ENCODE measurements at places on chromosomes 1 and 21. TPM values are rescaled to one million over a fixed set of nuclear protein-coding genes. Genes with fewer than 3 reads are reported as not detected.

- no peaks in the 10 kb centered on the region for H3K4me1 ChIP-seq
- no peak overlapping the region for H3K4me3 ChIP-seq
- no peaks in the 10 kb centered on the region for H3K36me3 ChIP-seq
- H3K27ac ChIP-seq = no peak overlapping the region
Observed at GRCh38 chr21:24671901-24672300, 935.4 kb downstream of the MRPL39 start.

- no peaks in the 10 kb centered on the region for H3K36me3 ChIP-seq
- no peaks in the 10 kb centered on the region for H3K4me1 ChIP-seq
- H3K27me3 ChIP-seq = peaks cover 2% of the 10 kb centered on the region
Observed at GRCh38 chr1:153390938-153391710, at the start of gene S100A8. S100A8 (minus strand) TSS chr1:153391073; CDS start chr1:153390535, 538 bp downstream.

- no peak overlapping the region for H3K27ac ChIP-seq
- no peaks in the 10 kb centered on the region for H3K27me3 ChIP-seq
- no peak overlapping the region for H3K4me3 ChIP-seq
- no peaks in the 10 kb centered on the region for H3K4me1 ChIP-seq
Observed at GRCh38 chr1:169142129-169142528, 35.6 kb downstream of the ATP1B1 start.

GRCh38 chr1:172177849-172178248 lies 242.6 kb upstream of the C1orf105 start:
- no peak for DNase-seq
- no peaks in the 10 kb centered on the region for H3K36me3 ChIP-seq
- no peak overlapping the region for H3K27ac ChIP-seq

DNA sequence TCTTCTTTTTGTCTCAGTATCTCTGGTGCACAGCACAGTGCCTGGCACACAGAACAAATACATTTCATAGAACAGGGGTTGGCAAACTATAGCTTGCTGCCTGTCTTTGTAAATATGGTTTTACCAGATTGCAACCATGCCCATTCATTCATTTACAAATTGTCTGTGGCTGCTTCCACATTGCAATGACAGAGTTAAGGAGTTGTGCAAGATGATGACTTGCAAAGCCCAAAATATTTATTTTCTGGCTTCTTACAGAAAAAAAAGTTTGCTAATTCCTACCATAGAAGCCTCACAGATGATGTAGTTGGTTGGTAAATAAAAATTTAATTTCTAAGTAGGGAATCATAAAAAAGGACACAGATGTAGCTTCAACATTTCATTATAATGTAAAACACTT lies 11.2 kb upstream of the HMGB4 start:
- no peak for DNase-seq
- no peaks in the 10 kb centered on the region for H3K36me3 ChIP-seq
- no peaks in the 10 kb centered on the region for H3K27me3 ChIP-seq
- H3K27ac ChIP-seq = no peak overlapping the region
- peaks cover 3% of the 10 kb centered on the region for H3K4me1 ChIP-seq

DNA sequence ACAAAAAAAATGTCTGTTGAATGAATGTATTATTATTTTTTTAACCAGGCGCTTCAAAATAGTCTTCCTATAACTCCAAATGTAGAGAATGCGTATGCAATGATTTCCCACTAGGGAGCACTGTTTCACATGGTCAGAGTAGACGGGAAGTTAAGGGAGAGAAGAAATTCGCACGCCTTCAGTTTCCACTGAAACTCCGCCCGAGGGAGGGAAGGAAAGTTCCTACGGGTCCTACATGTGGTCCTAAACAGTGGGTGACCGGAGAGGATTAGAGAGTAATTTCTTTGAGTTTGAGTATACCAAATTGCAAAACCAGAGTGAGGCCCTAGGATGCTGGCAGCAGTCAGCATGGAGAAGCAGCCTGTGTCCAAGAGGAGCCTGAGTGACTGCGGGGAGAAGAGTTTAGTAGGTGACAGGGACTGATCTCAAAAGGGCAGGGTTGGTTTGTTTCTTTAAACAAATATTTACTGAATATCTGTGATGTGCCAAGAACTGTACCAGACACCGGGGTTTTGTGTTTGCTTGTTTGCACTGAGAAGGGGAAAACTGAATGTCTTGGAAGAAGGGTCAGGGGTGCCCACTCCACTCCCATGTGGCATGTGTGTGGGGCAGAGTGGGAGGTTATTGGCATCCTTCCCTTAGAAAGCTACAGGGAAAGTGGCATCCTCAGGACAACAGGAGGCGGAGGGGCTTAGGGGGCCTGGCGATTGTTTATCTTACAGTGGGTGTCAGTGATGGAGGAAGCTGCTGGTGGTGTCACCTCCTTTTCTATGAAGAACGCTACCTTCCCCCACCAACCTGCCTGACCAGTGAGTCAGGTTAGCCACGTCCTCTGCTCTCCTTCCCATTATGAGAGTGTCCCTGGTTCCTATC lies 22.8 kb downstream of the RNU5D-1 start:
- H3K4me1 ChIP-seq = no peaks in the 10 kb centered on the region
- H3K27me3 ChIP-seq = no peaks in the 10 kb centered on the region
- H3K4me3 ChIP-seq = no peak overlapping the region

The CRTC2 gene
- total RNA-seq = 5.8 TPM

The EDARADD gene
- total RNA-seq = 1.4 TPM

Measured in spinal cord (tissue), 10 donors.